ENCODE measurements at places on chromosomes 7 and 10.

- DNase-seq: no peak
Measured at GRCh38 chr7:22724861-22725260, 2.1 kb upstream of the IL6 start.

- DNase-seq: peak; percentile 45
Measured at GRCh38 chr7:98745722-98746318, 124.0 kb downstream of the TMEM130 start.

DNA sequence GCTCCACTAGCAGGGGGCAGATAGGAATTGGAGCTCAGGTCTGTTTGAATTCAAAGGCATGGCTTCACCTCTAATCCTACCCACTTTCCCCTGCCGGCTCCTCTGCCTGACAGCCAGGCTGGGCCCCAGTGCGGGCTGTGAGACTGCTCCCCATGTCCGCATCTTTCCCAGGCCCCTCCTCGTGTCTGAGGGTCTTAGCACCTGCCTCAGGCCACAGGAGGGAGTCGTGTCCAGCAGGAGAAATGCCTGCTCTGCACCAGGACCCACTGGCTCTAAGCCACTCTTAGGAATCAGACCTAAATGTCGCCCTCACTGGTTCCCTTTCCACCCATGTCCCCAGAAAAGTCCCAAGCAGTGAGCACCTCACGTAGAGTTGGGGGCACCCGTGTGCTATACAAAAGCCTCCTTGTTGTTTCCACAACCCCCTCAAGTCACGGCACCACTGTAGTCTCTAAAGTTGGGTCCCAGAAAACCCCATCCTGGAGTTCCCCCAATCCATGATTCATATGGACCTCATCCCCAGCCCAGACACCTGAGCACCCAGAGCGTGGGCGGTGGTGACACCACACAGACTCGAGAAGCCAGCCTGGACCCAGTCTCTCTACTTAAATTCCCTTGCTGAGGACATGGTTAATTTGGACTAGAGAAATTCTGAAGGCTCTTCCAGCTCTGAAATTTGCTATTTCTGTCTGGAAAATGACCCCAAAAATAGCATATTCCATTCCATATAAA lies 466.4 kb upstream of the ZMIZ1 start:
- peak; percentile 11 for DNase-seq

GRCh38 chr7:127146746-127147536 lies 105.8 kb downstream of the GRM8 start:
- no peak for DNase-seq

DNA sequence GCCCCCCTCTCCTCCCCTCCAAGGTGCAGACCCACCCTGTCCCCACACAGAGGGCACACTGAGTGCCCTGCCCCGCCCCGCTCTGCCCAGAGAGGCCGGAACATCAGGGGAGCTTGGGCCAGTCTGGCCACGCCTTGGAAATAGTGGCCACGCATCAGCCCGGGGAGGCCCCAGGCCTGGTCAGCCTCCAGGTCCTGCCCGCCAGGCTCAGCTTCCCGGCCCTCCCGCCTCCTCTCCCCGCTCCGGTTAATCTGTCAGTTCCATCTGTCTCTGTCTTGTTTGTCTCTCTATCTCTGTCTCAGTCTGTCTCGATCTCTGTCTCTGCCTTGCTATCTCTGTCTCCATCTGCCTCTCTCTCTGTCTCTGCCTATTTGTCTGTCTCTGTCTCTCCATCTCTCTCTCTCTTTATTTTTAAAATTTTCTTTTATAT lies 28.9 kb upstream of the TNRC18 start:
- no peak for DNase-seq

GRCh38 chr10:29479981-29480954 lies 154.5 kb downstream of the SVIL start:
- no peak for DNase-seq

GRCh38 chr7:81361769-81362312 lies 408.0 kb downstream of the HGF start:
- DNase-seq: no peak

GRCh38 chr10:121680879-121681655 lies 82.8 kb upstream of the FGFR2 start:
- DNase-seq: no peak

Data from epithelial cell of esophagus (primary cell).